Adrenal gland (tissue), 19 donors: ENCODE measurements at places on chromosomes 11 and 22.

DNA sequence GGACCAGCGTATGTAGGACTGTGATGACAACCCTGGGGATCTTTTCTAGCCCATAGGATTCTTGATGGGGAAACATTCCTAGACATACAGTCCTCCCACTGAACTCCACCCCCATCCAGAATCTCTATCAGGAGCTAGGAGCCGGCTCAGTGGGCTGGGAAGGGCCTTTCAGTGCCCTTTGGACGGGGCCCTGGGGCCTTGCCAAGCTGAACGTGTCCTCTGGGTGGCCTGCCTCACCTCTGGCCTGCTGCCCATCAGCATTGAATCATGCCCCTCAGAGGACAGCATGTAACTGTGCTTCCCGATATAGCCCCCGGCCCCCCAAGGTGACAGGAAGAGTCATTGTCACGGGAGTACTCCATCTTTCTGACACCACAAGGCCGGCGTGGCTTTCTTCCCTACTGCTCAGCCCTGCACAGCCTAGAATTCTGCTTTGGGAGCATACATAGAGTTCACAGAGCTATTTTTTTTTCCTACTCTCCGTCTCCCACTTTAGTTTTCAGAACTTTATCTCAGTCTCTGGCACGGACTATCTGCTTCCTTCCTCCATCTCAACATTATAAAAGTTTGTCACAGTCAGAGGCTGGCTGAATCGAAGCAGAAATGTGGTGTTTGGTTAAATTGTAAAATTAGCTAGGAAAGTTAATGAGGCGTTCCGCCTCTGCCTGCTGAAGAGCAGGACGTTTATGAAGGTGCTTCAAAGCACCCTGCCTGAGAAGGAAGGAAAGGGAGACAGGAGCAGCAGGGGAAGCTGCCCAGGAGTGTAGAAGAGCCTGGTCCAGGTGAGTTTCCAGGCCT, 111.9 kb downstream of the ZBTB16 start:
- peak; percentile 99 for DNase-seq

GRCh38 chr11:47387944-47388696, 9.8 kb upstream of the SPI1 start:
- no peak for DNase-seq

GRCh38 chr11:24748261-24748660, 251.4 kb downstream of the LUZP2 start:
- DNase-seq, result no peak

GRCh38 chr22:30427871-30428270, 2.3 kb downstream of the MTFP1 start:
- no peak for DNase-seq

DNA sequence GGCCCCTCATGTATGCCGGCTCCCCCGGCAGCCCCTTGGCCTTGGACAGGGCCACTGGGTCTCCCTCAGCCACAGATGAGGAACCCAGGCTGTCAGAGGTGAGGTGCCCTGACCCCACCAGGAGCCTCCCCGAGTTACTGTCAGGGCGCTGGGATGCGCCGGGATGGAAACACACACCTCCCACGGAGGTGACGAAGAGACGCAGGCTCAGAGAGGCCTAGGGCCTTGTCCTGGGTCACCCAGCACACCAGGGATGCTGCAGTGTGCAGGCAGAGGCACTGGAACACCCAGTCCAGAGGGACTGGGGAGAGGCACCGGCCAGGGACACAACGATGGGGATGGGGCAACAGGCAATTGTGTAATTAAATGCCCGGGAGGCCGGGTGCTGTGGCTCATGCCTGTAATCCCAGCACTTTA, 81.2 kb upstream of the PRR5 start:
- DNase-seq, result no peak

DNA sequence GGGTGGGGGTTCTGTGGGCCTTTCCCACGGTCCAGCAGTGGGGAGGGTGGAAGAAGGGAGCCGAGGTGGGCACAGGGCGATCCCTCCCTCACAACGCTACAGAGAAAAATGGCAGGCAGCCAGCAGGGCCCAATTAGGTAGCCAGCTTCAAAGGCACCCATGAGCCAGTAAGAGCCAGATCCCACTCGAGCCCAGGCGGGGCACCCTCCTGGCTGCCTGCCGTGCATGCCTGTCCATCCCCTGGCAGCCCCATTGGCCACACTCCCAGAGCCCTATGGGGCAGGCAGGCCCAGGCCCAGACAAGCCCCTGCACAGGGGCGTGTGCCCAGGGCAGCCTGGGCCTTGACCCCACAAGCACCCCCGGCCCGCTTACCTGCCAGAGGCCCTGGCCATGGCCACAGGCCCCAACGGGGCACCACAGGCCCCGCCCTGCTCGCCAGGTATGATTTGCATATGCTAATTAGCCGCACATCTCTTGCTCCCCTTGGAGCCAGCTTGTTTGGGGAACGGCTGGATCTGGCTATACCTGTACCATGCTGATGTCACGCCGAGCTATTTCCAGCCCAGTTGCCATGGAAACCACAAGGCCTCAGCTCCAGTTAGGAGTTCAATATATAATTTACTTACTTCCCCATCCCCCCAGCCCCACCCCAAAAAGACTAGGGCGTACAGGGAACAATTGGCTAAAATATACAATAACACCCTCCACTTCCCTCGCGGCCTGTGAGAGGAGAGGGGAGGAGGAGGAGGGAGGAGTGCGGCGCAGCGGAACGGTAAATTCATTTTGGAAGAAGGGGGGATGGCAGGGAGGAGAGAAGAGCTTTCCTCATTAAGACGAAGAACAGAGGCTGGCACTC, 47.5 kb upstream of the TCF20 start:
- DNase-seq, result no peak

- peak; percentile 60 for DNase-seq
Observed at GRCh38 chr11:66068923-66069714, 953 bp upstream of the PACS1 start.

DNA sequence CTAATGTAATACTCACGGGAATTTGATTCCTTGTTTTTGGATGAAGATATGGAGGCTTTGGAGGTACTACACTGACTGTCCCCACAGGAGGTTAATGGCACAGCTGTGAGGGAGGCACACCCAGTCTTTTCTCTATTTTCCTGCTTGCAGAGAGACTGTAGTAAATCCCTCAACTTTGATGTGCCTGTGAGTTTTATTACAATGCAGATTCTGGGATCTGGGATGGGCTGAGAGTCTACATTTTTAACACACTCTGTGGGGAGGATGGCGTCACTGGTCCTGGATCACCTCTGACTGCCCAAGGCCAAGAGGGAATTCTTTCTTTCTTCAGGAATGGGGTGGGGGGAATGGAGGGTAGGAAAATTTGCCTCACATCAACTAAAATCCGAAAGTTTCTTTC, 80.2 kb upstream of the NTM start:
- DNase-seq, result no peak

DNA sequence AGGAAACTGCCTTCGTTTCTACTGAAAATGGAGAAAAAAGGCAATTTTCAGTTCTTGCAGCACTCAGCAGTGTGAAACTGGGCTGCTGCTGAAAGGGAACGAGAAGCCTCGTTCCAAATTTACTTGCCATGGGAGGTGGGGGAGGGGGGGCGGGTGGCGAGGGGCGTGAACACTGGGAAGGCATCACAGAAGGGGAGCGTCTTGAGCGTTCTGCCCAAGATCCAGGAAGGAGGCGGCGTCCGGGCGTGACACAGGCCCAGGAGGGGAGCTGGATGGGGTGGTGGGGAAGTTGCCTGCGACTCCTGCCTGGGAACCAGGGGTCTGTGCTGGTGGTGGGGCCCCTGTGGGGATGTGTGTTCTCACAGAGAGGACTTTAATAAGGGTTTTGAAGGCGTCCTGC, 213.5 kb downstream of the CTTN start:
- no peak for DNase-seq

- no peak for DNase-seq
Observed at GRCh38 chr22:46588279-46589140, 31.7 kb upstream of the GRAMD4 start.

DNA sequence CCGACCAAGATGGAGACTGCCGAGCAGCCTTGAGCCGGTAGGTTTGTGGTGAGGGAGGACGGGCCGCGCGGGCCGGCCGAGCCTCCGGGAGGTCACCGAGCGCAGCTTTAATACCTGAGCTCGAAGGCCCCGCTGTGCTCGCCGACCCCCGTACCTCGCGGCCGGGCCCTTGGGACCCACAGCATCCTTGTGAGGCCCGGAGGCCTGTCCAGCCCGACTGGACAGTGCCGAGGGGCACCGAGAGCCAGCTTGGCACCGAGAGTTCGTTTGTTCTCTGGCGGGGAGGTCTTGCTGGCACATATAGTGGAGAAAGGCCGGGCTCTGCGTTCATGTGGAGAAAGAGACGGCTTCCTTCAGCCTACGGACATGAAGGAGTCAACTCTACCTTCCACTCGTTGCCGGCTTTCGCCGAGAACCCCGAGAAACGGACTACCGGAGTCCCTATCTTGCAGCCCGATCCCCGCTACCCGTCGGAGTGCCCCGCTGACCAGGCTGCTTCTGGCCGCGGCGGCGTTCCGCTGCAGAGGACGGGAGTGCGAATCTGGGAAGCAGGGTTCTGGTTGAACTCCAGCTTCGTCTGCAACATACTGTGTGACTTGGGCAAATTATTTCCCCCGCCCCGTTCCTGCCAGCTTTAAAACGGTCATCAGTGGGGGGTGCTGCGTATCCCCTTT, 349 bp downstream of the TSSC4 start:
- no peak for DNase-seq

GRCh38 chr22:29269230-29269604, 1.1 kb downstream of the EWSR1 start:
- peak; percentile 61 for DNase-seq

DNA sequence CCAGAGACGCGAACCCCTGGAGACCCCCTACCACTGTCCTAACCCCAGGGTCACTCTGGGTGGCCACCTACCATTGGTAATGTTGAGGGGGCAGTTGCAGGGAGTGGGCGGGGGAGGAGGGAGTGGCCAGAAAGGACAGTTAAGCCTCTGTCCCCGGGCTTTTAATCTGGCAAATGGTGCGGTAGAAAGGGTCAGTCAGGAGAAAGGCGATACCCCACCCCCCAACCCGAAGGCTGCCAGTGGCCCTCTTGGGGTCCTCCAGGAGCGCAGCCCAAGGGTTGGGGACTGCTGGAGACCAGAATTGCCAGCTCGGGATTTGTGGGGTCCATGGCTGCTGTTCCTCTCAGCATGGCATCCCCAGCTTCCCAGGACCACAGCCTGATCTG, 742 bp downstream of the P2RY2 start:
- DNase-seq, result no peak

GRCh38 chr11:123741159-123742030, at the start of gene ZNF202:
TSS of gene ZNF202 (minus strand) at chr11:123741660. CDS start at chr11:123730888, 10,772 bp downstream.
- DNase-seq, result peak; percentile 94

- no peak for DNase-seq
Observed at GRCh38 chr11:18063862-18064434, 17.9 kb upstream of the TPH1 start.

- no peak for DNase-seq
Observed at GRCh38 chr22:42509548-42509947, 10.0 kb downstream of the RRP7A start.

DNA sequence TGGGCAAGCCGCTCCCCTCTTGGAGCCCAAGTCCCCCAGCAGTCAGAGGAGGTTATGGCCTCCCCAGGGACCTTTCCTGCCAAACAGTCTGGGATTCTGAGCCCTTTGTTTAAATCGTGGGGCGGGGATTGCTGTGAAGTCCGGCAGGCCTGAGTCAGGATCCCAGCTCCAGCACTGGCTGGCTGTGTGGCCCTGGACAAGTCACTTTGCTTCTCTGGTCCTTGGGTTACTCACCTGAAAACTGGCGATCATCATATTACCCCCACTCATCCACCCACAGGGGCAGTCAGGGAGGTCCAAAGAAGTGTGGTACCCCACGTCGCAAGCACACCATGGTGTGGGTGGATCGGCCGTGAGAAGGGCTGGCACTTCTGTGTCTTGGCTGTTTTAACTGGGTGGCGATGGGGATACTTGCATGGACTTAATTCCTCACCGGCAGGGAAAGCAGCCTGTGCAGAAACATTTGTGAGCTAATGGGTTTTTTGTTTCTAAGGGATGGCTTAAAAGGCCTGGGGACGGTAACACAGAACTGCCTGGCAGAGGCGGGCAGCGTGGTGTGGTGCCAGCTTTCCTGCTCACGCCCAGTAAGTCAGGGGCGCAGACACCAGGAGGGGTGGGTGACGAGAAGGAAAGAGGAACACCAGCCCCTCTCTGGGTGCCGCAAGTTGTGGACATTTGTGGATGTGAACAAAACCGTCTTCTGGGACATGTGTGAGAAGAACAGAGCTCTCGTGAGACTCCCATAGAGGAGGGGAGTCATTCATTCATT, 31.6 kb upstream of the PRR5 start:
- DNase-seq, result no peak

DNA sequence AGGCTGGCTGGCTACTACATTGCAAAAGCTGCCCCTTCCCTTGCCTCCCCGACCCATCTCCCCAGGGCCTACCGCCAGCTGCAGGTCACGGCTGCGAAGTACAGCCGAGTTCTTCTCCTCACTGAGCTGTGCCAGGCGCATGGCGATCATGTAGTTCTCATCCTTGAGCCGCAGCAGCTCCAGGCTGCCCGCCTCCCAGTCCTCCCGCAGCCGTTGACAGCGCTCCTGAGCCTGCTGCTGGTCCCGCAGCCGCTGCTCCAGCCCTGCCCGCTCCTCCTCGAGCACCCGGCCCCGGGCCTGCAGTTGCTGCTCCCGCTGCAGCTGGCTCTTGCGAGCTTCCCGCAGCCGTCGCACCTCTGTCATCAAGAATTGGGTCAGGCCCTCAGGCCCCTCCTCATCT, 3.3 kb downstream of the CARD10 start:
- no peak for DNase-seq

- DNase-seq, result peak; percentile 20
Observed at GRCh38 chr22:35310556-35311550, 11.2 kb downstream of the TOM1 start.

GRCh38 chr11:2480874-2481220, 36.0 kb downstream of the KCNQ1 start:
- no peak for DNase-seq

DNA sequence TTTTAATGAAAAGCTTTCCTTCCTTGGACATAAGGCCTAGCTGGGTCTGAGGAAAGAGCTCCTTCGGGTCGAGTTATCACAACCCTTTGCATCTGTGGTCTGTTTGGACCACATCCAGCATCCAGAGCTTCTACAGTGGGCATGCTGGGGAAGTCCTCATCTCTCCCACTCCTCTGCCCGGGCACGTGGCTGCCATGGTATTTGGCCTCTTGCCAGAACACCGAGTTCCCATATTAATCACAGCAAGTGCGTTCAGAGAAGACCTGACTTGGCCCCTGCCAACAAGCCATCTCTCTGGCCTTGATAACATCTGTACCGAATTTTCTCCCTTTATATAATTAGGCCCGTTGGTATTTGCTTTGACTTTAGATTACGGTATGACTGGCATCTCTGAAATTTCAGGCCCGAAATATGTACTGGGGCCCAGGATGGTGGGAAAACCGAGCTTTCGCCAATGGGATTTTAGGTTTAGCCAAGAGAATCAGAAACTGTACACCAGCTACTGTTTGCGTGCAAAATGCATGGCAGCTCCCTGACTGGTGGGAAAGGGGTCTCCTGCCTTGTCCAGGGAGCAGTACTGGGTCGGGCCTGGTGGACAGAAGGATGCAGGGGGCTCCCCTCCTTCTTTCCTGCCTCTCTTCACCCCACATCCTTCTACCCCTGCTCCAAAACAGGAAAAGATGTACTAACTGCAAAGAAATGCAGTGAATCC, 90.0 kb downstream of the MICAL2 start:
- DNase-seq, result no peak

- peak; percentile 69 for DNase-seq
Observed at GRCh38 chr22:22692707-22693530, 48.5 kb downstream of the GGTLC2 start.
